Left renal pelvis (tissue), 4 donors: ENCODE measurements at places on chromosomes 11 and 22. TPM values are rescaled to one million over a fixed set of nuclear protein-coding genes. Genes with fewer than 3 reads are reported as not detected.

ZFP91 gene
- polyA plus RNA-seq = 72.9 TPM

- DNase-seq = no peak
Observed at GRCh38 chr11:87597725-87598124, 560.0 kb downstream of the TMEM135 start.

- DNase-seq = no peak
Observed at GRCh38 chr11:131675121-131675888, 304.9 kb downstream of the NTM start.

DNA sequence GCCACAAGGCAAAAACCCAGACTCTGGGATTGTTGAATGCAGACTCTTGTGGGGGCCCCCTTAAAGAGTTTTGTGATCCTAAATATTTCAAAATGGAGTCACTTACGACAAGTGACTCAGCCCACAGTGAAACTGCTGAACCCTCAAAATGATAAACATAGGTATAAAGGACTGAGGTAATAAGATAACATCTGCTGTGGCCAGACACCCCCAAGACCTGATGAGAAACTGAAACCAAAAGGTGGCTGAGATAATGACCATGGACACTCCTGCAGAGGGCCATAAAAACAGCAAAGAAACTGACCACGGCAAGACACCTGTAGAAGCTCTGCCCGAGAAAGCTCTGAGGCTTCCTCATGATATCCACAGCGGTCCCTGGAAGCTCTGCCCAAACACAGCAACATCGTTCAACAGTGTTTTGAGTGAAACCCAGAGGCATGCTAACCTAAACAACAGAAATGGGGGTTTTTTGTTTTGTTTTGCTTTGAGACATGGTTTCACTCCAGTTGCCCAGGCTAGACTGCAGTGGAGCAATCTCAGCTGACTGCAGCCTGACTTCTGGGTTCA is 1.6 kb upstream of the PLAAT4 start:
- DNase-seq = no peak

DNA sequence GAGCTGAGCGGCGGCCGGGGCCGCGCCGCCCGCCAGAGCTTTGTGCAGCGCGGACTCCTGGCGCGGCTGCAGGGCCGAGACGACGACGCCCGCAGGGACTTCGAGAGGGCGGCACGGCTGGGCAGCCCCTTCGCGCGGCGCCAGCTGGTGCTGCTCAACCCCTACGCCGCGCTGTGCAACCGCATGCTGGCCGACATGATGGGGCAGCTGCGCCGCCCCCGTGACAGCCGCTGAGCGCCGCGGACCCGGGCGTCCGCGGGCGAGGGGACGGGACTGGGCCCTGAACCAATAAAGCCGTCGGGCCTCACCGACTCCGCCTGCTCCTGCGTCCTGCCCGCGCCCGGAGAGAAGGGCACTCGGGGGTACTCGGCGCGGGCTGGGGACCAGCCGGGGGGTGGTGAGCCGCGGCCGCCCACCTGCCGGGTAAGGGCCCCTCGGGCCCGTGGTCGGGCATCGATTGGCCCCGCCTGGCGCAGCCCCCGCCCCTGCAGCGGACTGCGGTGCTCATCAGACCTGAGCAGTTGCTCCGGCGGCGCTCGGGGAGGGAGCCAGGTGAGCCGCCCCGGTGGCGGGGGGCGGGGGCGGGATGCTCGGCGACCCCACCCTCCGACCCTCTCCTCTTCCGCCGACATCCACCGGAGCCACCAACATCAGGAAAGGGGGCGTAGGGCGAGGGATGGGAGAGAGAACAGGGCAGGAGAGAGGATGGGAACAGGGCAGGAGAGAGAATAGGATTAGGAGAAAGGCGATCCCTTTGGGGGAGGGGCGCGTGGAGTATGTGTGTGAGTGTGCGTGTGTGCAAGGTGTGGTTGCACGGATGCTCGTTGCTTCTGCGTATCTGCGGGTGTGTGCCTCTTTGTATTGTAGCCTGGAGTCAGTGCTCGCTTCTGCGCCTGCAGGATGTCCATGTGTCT is at the start of gene TMEM25:
Gene TMEM25, plus strand, starts transcription at position 510 of the 914 bp plus-strand sequence. CDS start 610 bp downstream, outside the sequence.
- DNase-seq = peak; percentile 42

DNA sequence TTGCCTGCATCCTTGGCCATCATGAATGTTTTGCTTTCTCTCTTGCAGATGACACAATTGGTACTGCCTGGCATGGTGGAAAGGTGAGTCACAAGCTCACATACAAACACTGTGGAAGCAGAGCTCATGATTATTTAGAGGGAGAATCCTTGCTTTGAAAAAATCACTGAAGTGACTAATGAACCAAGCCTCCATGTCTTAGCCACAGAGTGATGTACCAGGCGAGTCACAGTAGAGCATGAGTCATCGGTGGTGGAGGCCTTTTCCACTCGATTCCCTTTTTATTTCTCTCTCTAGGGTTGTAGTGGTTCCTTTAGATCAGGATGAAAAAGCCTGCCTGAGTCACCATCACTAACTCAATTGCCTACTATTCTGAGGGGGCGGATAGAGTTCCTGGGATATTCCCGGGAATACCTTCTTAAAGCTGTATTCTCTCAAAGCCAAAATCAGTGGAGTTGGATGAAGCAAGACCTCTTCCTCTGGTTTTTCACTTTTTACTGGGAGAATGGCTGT is 49.6 kb upstream of the ALKBH3 start:
- no peak for DNase-seq

CRYAB gene
- 45.1 TPM for polyA plus RNA-seq

FBXO3 gene
- polyA plus RNA-seq = 66.8 TPM

RAB36 gene
- polyA plus RNA-seq = 12.9 TPM

PKDREJ gene
- 0.52 TPM for polyA plus RNA-seq

- no peak for DNase-seq
Observed at GRCh38 chr22:36585841-36586240, 56.9 kb upstream of the EIF3D start.

HMOX1 gene
- polyA plus RNA-seq = 20.0 TPM

LRRN4CL gene
- 1.5 TPM for polyA plus RNA-seq

DNA sequence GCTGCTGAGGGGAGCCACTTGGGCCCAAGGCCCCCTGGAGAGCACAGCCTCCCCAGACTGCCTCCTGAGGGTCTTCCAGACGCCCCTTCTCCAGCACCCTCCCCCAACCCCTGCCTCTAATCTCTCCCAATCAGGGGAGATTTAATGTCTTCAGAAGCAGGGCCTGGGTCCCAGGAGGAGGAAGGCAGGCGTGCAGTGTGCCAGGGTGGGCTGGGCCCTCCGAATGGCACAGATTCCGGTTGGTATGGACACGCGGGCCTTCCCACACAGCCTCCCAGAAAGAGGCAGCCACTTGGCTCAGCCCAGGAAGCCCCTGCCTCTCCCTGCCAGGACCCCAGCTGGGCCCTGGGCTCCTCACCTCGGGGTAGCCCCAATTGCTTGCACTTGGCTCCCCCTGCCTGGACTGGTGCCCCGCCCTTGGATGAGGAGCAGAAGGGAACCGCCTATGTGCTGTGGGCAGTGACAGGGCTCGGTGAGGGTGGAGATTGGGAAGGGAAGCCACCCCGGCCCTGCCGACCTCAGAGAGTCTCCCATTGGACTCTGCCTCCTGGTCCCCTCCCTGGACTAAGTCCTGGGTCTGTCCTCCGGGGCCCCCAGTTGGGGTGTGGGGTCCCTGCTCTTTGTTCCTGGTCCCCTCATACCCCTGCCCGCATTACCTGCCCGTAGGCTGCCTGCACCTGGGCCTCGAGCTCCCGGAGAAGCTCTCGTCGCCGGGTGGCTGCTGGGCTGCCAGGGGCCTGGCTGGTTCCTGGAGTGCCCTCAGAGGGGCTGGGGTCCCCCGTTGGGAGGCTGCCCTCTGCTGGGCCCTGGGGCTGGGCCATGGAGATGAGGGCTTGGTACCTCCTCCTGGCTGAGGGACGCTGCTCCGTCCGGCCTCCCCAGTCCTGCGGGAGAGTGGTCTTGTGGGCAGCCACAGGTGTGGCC is 572 bp upstream of the CABP2 start:
- DNase-seq = no peak

CAVIN3 gene
- polyA plus RNA-seq = 39.8 TPM

- no peak for DNase-seq
Observed at GRCh38 chr22:25928038-25928437, 186.1 kb downstream of the MYO18B start.

DNA sequence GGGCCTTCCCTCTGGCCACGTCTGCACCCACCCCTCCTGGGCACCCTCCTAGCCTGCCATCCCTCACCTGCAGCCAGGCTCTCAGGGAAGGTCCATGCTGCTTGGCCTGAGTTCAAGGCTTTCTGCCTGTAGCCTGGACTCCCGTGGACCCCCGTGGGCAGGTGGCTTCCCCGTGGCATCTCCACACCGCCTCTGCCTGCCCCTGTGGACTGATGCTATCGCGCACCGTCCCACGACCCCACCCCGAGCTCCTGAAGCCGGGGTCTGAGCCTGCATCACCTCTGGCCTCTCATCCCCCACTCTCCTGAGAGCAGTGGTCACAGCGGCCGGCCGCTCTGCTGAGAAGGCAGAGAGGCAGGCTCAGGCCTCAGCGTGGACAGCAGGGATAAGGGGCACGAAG is 4.5 kb downstream of the IFITM5 start:
- DNase-seq = no peak

DNA sequence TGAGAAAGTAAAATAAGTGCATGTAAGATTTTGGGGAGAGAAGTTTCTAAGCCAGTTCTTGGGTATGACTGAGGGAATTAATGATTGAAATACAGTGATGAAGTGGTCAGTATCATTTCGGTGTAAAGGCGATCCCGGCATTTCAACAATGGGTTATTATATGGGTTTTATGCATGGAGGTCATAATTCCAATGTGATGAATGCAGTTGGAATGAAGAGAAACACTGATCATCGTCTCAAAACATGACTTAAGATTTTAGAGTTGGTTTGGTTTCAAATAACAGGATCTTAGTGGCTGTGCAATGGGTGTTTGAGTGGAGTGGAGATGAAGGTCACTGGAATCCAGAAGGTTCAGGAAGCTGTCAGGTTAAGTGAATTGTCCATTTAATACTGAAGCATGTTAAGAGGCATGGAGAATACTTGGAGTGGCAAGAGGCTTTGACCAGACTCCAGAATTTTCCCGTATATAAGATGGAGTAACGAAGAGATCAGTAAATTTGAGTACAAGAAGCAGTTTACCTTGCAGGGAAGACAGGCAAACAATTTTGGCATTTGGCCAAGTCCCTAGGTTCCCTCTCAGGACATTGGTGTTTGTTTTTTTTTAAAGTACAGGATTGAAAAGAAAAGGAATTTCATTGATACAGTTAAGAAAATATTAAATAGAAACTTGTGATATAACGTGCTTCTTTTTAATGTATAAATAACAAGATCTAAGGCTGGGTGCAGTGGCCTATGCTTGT is 96.4 kb upstream of the BIRC3 start:
- DNase-seq = no peak

- DNase-seq = no peak
Observed at GRCh38 chr11:7969756-7970646, 4.8 kb upstream of the NLRP10 start.

GLB1L2 gene
- polyA plus RNA-seq = 2.1 TPM

GRCh38 chr11:109728056-109728455 is 306.1 kb downstream of the C11orf87 start:
- DNase-seq = no peak

SPTBN2 gene
- 48.5 TPM for polyA plus RNA-seq

INPP5J gene
- polyA plus RNA-seq = 4.4 TPM

TSSC4 gene
- 33.7 TPM for polyA plus RNA-seq

- DNase-seq = no peak
Observed at GRCh38 chr11:126352934-126353801, 2.3 kb upstream of the ST3GAL4 start.

AQP11 gene
- polyA plus RNA-seq = 3.2 TPM

VSIG10L2 gene
- polyA plus RNA-seq = not detected

- no peak for DNase-seq
Observed at GRCh38 chr11:15901054-15901453, 455.3 kb downstream of the SOX6 start.

DNA sequence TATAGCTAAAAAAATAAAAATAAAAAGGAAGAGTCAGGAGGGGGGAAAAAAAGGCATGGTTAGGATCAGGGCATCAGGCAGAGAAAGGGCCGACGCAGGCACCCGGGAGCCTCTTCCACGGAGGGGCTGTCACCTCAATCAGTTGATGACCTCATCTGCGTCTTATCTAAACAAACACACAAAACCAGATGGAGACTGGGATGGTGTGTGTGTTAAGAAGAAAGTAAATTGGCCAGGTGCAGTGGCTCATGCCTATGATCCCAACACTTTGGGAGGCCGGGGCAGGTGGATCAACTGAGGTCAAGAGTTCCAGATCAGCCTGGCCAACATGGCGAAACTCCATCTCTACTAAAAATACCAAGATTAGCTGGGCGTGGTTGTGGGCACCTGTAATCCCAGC is 63.6 kb downstream of the DHCR7 start:
- DNase-seq = no peak

DNA sequence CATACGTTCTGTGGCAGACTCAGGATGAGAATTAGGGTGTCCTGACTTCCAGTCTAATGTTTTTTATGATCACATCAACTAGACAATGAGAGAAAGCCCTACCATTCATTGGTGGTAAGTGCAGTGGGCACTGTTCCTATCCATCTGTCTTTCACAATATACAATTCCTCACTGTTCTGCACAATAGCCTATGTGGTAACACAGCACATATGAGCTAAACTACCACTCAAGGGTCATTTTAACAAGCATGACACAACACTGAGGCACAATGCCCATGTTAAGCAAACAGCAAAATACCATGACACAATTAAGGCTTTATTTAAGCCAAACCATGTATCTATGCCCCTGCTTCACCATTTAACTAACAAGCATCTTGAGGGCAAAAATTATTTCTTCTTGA is 52.3 kb downstream of the SIK3 start:
- DNase-seq = no peak

DNA sequence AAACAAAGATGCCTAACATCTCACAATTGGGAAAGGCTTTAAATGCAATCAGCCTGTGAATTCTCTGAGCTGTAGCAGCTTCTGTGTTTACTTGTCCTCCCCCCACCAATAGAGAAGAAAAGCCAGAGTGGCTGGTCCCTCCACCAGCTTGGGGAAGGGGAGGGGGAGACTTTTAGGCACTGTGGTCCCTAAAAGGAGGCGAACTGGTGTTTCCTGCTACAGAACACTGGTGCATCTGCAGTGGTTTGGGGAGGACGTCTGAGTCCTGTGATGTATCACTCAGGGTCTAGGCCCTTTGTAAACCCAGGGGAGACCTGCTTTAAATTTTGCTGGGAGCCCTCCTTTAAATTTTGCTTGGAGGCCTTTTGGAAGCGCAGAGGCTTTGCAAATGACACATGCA is 16.9 kb downstream of the TNRC6B start:
- no peak for DNase-seq

DNA sequence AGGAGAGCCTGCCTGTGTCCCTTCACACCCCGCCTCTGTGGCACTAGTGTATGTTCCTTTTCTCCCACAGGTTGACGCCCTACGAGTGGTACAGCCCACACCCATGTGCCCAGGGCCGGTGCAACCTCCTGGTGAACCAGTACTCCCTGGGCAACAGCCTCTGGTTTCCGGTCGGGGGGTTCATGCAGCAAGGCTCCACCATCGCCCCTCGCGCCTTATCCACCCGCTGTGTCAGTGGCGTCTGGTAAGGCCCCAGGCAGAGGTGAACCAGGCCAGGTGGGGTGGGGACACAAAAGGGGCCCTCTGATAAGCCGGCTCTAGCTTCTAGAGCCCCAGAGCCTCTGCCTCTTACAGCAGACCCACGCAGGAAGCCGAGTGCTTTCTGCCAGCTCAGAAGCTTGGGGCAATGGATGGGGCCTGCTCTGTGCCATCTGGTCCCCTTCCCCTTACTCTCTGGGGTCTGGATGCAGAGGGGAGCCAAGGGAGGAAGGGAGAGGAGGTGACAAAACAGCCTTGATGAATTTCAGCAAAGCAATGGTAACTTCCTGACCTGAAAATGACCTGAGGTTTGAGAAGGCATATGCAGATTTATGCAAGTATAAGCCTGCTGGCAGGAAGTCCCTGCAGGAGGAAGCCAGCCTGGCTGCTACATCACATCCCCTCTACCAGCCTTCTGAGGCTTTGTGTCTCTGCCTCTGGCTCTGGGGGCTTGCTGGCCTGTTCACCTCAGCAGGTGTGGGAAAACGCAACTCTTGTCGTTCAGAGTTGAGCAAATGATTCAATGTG is 67.0 kb upstream of the TBCEL start:
- no peak for DNase-seq
